ENCODE measurements at places on chromosomes 6 and 20.

GRCh38 chr6:149306967-149307366, 10.5 kb upstream of the TAB2 start:
- peak; percentile 90 for DNase-seq

DNA sequence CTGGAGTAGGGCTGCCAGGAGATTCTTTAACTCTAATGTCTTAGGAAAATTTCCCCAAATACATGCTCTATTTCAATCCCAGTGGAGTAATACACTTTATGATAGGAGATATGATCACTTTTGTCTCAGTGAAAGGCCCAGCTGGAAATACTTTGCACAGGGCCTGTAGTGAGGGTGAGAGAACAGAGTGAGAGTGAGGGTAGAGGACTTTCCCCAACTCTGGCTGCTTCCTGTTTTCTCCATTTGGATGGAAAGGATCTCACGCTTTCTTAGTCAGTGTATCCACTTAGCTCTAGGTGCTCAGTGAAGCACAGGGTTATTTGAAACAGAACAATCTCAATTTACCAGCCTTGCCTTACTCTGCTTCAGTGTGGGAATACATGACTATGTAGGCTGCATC, 36.6 kb downstream of the FAM229B start:
- DNase-seq = no peak

GRCh38 chr20:49910340-49910706, 5.0 kb downstream of the SPATA2 start:
- no peak for DNase-seq

GRCh38 chr6:90805619-90806155, 218.8 kb upstream of the MAP3K7 start:
- DNase-seq = no peak

DNA sequence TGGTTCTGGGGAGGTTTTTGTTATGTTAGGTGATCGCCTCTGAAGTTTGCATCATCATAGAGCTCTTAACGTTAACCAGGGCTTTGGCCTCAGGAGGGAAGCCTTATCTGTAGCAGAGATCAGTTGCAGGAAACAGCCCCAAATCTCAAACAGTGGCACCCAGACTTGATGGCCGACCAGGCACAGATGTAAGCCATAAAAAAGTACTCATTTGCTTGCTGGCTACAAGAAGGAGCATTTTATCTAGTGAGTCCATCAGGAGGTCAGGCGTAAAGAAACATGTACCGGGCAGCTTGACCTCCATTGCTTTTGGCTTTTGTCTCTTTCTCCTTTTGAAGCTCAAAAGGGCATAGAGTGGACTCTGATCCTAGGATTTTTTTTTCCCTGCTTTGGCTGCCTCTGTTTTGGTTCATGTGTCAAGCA, 122.3 kb downstream of the CCDC170 start:
- no peak for DNase-seq

- no peak for DNase-seq
Measured at GRCh38 chr6:55034752-55035151, 139.6 kb upstream of the HCRTR2 start.

GRCh38 chr6:119526561-119527230, 177.1 kb upstream of the MAN1A1 start:
- DNase-seq = no peak

DNA sequence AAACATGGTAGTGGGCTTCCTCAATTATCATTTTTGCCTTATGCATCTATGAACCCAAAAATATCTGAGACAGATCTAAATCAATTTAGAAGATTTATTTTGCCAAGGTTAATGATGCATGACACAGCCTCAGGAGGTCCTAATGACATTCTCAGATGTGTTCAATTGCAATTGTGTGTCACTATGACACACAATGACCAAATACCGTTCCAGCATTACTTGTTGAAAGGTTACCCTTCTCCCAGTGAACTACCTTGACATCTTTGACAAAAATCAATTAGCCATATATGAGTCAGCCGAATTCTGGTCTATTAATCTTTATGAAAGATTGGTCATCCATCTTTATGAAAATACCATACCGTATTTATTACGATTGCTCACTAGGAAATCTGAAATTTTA, 592.5 kb upstream of the GJE1 start:
- DNase-seq = no peak

DNA sequence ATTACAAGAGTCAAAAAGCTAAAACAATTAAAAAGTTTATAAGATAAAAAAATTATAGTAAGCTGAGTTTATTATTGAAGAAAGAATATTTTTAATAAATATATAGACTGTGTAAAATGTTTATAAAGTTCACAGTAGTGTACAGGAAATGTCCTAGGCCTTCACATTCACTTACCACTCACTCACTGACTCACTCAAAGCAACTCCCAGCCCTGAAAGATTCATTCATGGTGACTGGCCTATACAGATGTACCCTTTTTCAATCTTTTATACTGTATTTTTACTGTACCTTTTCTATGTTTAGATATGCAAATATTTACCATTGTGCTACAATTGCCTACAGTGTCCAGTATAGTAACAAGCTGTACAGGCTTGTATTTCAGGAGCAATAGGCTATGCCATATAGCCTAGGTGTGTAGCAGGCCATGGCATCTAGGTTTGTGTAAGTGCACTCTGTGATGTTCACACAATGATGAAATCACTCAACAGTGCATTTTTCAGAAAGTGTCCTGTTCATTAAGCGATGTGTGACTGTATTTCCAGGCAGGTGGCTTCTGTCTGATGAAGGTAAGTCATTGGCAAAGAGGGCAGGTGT, 130.2 kb downstream of the BTBD3 start:
- DNase-seq = peak; percentile 85

DNA sequence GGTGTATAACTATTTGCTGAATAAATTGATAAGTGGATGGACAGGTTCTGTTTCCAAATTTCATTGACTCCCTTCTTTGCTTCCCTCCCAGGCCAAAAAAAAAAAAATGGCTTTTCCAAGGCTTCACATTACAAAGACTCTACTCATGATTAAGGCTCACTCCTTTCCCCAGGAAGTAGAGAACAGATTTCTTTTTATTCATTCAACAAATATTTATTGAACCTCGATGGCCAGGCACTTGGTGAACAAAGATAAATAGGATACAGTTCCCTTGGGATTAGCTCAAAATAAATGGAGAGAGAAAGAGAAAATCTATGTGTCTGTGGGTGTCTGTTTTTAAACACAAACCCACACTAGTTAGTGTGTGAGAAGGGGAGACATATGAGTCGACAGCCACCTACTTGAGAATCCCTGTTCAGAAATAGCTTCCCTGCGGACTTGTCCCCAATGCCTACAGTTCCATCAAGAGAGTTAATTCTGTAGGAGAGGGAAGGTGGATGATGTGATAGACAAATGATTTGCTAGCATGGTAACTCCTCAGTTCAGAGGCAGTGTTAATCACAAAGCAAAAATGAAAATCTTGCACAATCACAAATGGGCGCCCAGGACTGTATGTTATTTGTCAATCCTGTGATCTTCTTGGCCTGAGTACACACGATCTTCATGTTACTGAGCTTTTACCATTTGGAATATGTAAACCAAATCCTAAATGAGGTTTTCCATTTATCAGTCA, 20.3 kb downstream of the TRAF3IP2 start:
- peak; percentile 78 for DNase-seq

Data from iris pigment epithelial cell (primary cell).